NCI-H2081 (cell line): ENCODE measurements at places on chromosomes 2 and 18.

DNA sequence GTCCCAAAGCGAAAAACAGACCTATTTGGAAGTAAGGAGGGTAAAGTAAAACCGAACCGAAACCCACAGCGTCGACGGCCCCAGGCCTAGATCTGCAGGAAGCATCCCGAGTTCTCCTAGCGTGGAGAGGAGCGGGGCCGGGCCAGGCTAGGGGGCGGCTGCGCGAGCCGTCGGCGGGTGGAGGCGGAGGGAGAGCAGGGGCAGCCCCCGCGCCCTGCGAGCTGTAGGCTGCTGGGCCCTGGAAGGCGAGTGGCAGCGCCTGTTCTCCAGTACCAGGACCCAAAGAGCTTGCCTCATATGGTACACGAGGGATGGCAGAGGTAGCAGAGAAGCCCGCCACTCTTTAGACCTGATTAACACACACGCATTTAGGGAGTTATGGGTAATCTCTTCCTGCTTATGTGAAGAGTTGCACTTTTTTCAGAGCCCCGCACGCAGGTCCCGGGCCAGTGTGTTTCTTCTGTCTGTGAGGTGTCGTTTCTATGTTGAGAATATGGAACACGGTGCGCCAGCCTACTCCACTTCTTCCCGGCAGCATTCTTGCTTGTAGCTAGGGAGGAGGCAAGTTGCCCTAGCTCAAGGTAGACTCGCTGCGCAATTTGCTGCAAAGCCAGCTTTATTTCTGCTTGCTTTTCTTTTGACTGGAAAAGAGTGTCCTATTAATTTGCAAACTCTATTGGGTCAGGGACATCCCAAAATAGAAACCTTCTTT lies 71.1 kb downstream of the ARHGEF33 start:
- DNase-seq, result no peak

DNA sequence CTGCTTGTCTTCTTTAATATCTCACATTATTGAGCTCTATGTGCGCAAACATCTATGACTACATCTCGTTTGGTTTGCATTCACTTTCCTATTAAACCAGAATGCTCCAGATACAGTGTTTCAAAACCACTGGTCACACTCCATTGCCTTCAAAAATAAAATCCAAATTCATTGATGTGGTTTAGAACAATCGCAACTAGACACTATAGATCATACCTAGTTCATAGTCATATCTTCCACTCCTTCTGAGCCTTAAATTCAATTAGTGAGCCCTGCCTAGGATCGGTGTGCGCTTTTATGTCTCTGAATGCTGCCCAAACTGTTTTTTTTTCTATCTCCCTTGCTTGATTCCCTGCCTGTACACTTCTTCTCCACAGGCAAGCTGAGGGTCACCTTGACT lies 238.5 kb upstream of the RGPD4 start:
- DNase-seq, result no peak

DNA sequence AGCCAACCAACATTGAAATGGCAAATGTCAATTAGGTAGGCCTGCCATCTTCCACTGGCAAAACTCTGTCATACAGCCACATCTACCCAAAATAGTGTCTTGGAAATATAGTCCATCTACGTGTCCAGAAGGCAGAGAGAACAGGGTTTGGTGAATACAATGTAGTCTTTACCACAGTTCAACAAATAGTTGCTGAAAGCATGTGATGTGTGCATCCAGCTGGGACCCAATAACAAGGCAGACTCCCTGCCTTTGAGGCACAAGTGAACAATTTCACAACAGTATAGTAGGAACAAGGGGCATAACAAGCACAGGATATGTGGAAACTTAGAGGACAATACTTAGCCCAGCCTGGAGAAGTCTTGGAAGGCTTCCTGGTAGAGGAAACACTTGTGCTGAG lies 72.6 kb downstream of the EVA1A start:
- DNase-seq, result no peak

DNA sequence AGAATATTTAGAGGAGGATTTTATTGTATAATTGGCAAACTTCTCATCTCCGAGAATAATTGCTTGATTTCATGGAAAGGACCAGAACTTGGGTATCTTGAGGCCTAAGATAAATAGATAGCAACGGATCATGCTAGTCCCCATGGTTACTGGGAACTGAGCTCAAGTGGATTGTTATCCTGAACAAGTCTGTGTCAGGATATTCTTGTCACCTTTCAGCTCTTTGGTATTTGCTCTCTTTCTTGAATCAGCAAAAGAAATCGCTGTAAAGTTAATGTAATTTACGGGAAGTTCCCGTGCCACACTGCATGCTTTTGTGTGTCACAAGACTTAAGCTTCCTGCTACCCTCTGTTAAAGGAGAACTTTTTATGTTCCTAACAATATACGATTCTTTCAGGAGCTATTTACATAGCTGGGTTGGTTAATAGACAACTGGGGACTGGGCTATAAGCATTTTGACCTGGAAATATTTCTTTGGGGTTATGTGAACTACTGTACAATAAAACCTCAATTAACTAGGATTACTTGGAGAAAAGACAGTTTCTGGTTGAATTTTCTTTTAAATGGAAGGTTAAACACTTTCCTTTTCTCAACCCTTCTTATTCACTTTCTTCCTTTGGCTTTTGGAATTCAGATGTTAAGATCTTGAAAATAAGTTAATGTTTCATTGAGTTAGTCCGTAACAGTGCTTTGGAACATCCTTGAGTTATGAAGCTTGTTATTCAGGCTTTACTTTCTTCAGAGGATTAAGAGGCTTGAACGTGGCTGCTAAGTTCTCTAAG lies 151.2 kb downstream of the FMNL2 start:
- DNase-seq, result no peak

GRCh38 chr2:127069003-127069402 lies 38.0 kb downstream of the BIN1 start:
- no peak for DNase-seq

GRCh38 chr2:59096973-59097372 lies 855.8 kb upstream of the FANCL start:
- DNase-seq, result no peak

GRCh38 chr18:63161761-63162195 lies 157.8 kb downstream of the BCL2 start:
- no peak for DNase-seq

GRCh38 chr2:99809259-99809900 lies 319.6 kb upstream of the REV1 start:
- DNase-seq, result no peak

DNA sequence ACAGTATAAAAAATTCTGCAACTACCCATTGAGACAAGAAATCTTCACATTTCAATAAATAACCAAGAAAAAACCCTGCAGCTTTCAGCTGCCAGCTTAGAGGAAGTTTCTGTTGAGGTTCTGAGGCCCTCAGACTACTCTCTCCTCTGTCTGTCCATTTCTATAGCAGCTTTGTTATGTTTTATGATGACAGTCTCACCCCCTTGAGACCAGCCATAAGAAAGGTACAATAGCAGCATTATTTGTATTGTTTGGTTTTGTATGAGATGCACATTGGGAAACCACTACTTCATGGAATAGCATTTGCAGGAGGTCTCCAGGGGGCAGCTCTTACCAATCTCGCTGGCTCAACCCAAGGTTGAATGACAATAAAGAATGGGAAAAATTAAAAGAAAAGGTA lies 334.6 kb upstream of the VRK2 start:
- DNase-seq, result no peak

DNA sequence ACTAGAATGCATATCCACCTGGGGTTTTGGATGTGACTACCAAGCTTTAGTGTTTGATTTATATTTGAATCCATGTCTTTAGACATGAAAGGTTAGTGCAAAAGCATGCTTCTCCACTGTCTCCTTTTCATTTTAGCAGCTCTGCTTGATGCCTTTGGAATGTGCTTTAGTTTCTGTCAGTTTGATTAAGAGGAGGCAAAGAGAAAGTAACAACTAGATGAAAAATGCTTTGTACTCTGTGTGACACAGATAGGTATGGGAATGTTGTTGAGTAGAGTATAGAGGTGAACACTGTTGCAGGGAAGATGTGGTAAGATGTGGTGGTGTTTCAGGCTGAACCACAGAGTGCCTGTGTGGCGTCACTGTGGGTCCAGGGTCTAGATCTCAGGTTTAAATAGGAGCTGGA lies 19.8 kb downstream of the PIK3C3 start:
- no peak for DNase-seq

GRCh38 chr2:176079285-176079830 lies 4.4 kb downstream of the EVX2 start:
- DNase-seq, result peak; percentile 56

GRCh38 chr2:203022751-203023150 lies 8.1 kb downstream of the NBEAL1 start:
- no peak for DNase-seq

DNA sequence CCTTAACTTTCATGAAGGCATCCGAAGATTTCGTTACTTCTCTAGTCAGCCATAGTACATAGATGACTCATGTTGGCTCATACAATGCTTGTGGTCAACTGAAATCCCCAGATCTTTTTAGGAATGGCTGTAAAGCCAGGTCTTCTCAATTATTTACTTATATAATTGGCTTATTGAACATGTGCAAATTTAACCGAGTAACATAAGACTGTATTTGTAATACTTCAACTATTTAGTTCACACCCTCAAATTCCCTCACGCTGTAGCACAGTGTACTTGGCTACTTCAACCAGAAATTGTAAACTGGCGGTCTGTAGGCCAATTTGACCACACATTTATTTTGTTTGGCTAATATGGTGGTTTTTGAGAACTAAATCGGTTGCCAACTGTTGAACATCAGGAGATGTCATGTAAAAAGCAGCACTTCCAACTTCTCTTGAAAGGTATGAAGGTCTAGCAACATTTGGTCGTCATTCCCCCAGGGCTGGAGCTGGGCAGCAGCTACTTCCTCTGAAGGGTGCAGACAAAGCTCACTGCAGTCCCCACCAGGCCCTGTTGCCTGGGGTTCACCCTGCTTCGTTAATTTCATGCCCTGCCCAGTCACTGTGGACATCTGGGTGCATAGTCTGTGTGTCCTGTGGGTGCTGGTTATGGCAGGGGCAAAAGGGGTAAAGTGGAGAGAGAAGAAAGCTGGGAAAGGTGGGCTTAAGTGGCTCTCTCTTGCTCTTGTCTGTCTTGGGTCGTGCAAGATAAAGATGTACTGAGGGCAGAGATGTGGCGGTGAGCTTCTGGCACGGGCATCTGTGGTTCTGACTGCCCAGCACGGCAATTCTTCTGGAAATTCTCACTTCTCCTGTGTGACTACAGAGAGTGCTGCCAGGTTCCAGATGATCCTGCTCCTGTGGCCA lies 3.2 kb upstream of the SH3RF3 start:
- DNase-seq, result no peak

- DNase-seq, result no peak
Observed at GRCh38 chr2:227848586-227848985, 22.8 kb upstream of the DAW1 start.

- DNase-seq, result no peak
Observed at GRCh38 chr2:197092431-197092830, 165.9 kb upstream of the PGAP1 start.

DNA sequence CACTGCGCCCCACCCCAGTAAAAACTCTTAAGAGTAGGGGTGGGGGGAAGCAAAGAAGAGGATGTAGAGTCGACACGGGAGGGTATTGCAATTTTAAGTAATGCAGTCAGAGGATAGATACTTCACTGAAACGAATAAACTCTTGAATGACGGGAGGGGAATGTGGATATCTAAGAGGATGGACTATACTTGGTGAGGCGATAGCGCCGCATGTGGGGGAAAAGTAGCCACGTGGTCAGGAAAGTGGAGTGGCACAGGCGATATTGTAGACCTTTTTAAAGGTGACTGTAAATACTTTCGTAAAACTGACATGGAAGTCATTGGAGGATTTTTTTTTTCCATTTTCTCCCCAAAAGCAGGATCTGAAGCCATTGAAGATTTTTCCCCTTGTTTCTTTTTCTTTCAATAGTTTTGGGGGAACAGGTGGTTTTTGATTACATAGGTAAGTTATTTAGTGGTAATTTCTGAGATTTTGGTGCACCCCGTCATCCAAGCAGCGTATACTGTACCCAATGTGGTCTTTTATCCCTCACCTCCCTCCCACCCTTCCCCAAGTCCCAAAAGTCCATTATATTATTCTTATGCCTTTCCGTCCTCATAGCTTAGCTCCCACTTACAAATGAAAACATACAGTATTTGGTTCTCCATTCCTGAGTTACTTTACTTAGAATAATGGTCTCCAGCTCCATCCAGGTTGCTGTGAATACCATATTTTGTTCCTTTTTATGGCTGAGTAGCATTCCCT lies 13.8 kb downstream of the CLK1 start:
- no peak for DNase-seq

DNA sequence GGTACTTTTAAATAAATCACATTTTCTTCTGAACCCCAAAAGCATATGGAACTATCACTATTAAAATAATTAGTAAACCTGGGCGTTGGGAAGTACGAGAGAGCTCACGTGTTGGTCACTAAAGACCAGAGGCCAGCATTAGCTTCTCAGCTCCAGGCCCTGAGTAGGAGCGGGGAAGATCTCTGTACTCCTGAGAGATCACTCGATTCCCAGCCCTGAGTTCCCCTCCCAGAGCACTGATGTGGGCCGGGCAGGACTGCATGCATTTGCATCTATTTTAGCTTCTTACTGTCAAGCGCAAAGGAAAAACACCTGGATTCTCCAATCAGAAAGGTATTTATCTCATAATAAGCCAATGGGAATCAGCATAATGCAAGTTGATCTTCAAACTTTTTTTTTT lies 6.2 kb downstream of the PXDN start:
- no peak for DNase-seq

GRCh38 chr18:75875559-75875958 lies 448.1 kb upstream of the SMIM21 start:
- no peak for DNase-seq

- DNase-seq, result no peak
Observed at GRCh38 chr2:132758995-132759394, 89.0 kb upstream of the LYPD1 start.

GRCh38 chr2:2739231-2739795 lies 408.2 kb upstream of the MYT1L start:
- no peak for DNase-seq

- no peak for DNase-seq
Observed at GRCh38 chr2:223729781-223730180, 107.6 kb downstream of the AP1S3 start.

- no peak for DNase-seq
Observed at GRCh38 chr18:57728941-57729511, 74.1 kb downstream of the ATP8B1 start.

DNA sequence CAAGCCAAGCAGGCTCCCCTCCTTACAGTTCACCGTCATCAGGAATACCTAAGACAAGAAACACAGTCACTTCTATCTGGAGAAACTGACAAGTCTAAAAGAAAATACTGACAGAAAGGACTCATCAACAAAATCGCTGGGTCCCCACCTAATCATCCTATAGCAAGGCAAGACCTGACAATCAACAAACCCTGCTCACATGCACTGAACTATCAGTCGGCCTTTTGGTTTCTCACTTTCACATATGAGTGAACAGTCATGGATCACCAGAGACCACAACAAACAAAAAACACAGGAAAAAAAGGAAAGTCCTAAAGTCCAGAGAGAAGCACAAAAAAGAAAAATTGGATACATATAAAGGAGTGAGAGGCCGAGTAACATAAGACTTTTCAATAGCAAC lies 70.4 kb downstream of the SEMA4F start:
- no peak for DNase-seq

GRCh38 chr2:223044916-223045700 lies 6.9 kb upstream of the KCNE4 start:
- no peak for DNase-seq

- DNase-seq, result no peak
Observed at GRCh38 chr2:180571559-180571958, 408.8 kb upstream of the UBE2E3 start.

GRCh38 chr2:148754864-148755263 lies 110.3 kb downstream of the EPC2 start:
- no peak for DNase-seq
